Foreskin keratinocyte (primary cell): ENCODE measurements at places on chromosomes 1 and 21. TPM values are rescaled to one million over a fixed set of nuclear protein-coding genes. Genes with fewer than 3 reads are reported as not detected.
A peak's percentile ranks its signal among the peaks of the same experiment; 100 is the strongest.

SLC2A5 gene
- total RNA-seq = 0.11 and 0.14 TPM in 2 replicates

GRCh38 chr21:46634427-46634826 lies 1.0 kb upstream of the PRMT2 start:
- DNase-seq = no peak

DNA sequence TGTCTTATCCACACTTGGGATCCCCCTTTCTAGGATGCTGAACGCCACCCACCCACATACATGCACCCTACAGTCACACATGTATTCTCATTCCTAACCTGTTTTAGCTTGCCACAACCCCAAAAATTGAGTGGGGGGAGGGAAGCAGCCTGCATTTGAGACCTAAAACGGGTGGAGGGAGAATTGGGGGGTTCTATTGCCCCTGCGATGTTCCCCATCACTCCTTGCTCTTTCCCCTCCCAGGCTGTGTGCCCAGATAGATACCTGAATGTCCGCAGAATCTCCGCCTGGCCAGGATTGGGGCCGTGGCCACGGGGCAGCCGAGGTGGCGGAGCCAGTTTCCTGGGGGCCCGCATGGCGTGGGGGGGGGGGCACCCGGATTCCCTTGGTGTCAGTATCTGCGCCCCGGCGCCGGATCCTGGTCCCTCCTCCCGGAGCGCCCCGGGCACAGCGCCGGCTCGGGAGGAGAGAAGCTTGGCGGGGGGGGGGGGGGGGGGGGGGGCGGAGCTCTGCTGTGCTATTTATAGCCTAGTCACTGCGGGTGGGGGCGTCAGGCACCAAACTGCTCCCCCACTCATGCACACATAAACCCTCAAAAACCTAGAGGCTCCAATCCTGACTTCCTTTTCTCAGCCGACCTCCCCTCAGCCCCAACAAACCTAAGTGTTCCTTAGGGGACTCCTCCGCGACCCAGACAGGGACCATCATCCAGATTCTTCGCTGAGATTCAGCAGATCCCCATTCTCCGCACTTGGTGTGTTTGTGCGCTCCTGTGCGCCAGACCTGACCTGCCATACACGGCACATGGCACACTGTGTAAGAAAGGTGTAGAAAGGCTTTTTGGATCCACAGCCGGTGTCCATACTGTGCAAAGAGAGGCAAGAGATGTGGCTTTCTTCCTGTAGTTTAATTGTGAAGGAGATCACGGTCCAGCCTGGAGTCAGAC lies 1.9 kb downstream of the ANKRD34A start:
- no peak for DNase-seq

- no peak for DNase-seq
Measured at GRCh38 chr1:41328001-41328615, 33.1 kb upstream of the FOXO6 start.

DNA sequence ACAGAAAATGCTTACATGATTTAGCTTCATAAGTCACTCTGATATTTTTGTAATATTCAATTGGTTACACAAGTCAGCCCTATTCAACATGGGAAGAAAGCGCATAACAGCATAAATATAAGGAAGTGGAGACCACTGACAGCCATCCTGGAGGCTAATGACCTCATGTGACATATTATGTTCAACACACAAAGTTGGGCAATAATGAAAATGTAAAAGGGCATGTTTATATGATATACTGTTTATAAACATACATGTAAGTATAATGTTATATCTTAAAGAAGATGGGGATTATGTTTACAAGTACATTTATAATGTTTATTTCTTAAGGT lies 30.2 kb downstream of the EVI5 start:
- no peak for DNase-seq

RAB7B gene
- 18.6 and 18.7 TPM in 2 replicates for total RNA-seq

DNA sequence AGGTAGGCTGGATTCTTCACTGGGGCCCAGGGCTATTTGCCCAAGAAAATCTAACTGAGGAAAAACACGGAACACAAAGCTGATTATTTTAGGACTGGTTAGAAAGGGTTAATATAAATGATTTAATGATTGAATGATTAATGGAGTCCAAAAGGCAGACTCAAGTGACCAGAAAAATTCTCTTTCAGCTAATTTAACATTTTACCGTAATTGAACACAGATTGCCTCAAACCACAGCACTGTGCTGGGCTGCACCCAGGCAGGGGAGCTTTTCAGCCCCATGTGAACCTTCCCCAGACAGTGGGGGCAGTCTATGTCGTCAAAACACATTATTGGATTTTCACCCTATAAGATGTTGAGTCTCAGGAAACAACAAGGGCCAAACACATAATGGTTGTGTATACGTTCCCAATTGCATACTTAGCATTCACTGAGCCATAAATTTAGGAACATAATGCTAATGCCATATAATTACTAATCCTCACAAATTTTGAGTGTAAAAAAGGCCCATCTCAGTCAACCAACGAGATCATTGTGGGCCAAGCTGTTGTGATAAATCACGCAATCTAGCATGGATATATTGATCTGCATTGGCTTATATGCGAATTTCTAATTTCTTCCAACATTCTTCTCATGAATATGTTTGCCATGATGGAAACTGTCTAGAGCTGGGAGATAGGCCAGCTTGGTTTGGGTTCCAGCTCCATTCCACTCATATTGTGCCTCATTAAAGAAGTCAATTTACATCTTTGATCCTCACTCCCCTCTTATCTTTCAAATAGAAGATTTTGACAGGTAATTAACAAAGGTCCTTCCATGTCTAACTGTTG lies 27.7 kb downstream of the DSCAM start:
- no peak for DNase-seq

- no peak for DNase-seq
Measured at GRCh38 chr1:11842154-11843041, 5.2 kb downstream of the NPPA start.

LSS gene
- total RNA-seq = 152 and 172 TPM in 2 replicates

PDZK1 gene
- 0.14 and 0.20 TPM in 2 replicates for total RNA-seq

SYNJ1 gene
- 6.2 and 6.3 TPM in 2 replicates for total RNA-seq

GRCh38 chr1:77948841-77949424 lies 29.9 kb downstream of the FUBP1 start:
- peak; percentile 14 for DNase-seq

OR2T33 gene
- not detected in 2 replicates for total RNA-seq

- no peak for DNase-seq
Measured at GRCh38 chr1:27102707-27103468, 52.0 kb downstream of the SLC9A1 start.

LAMB3 gene
- 1,286 and 1,603 TPM in 2 replicates for total RNA-seq

DNA sequence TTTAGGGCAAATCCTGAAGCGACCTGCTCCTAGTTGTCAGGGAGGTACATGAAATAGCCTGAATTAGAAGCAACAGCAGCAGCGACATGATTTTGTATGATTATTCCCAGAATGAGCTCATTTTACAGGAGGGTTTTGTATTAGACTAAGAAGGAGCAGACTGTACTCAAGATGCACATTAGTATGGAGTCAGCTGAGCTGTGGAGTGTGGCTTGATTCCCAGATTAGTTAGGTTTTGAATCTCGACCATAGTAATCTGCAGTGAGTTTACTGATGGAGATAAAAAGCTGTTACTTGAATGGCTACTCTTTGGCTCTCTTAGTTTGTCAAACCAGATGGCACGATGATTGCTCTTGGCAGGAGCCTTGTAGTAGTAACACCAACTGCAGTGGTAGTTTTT lies 143.1 kb downstream of the PHTF1 start:
- no peak for DNase-seq

LRRC39 gene
- total RNA-seq = 0.11 TPM in 1 of 2 replicates, not detected in the other

FOXD3 gene
- total RNA-seq = not detected in 2 replicates

FMN2 gene
- not detected in 2 replicates for total RNA-seq

CASZ1 gene
- total RNA-seq = 4.7 and 6.8 TPM in 2 replicates

ESRRG gene
- total RNA-seq = 0.03 and 0.07 TPM in 2 replicates

DNA sequence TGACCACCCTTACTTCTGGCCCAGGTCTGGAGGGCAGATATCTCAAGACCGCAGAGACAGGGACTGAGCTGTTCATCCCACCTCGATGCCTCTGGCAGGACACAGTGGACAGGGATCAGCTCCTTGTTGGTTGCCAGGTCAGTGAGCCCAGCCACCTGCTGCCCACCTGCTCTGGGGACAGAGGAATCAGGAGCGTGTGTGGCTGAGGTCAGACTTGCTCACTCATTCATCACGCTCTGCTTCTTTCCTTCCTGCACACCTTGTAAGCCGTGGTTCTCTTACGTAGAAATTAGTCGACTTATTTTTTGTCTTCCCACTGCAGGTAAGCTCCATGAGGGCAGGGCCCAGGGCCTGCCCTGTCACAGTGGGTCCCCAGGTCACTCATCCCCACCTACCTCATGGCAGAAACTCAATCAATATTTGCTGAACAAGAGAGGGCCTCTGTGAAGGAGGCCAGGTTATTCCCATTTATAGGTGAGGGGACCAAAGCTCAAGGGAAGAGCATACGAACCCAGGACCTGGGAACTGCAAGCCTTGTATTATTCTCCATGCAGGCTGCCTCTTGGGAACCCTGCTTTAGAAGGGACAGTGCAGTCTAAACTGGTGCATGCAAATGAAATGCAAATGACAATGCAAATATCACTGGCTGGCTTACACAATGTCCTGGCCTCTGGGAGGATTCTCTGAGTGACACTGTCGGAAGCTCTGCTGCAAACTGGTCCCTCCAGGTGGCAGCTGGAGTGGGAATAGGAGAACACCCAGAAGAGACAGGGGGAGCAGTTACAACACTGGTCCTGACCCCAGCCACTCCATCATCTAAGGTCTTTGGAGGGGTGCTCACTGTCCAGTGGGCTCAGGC lies 58.4 kb upstream of the PAX7 start:
- no peak for DNase-seq

GRCh38 chr21:8993284-8993942 lies 1528.0 kb upstream of the TPTE start:
- no peak for DNase-seq

NPPA gene
- not detected in 2 replicates for total RNA-seq

IFI6 gene
- 797 and 1,066 TPM in 2 replicates for total RNA-seq

GRCh38 chr1:246482805-246483568 lies 24.1 kb downstream of the SMYD3 start:
- no peak for DNase-seq

PRDM16 gene
- 0.04 TPM in 1 of 2 replicates, not detected in the other for total RNA-seq

GRCh38 chr1:96721416-96722160 lies at the start of gene PTBP2:
TSS of gene PTBP2 (plus strand) at chr1:96721784. CDS start at chr1:96721865, 81 bp downstream.
- peak; percentile 55 for DNase-seq

WLS gene
- 70.4 and 71.0 TPM in 2 replicates for total RNA-seq

GRCh38 chr1:191993549-191993948 lies 164.7 kb upstream of the RGS18 start:
- DNase-seq = peak; percentile 2

- no peak for DNase-seq
Measured at GRCh38 chr1:228100822-228101613, 2.1 kb downstream of the C1orf35 start.

DNA sequence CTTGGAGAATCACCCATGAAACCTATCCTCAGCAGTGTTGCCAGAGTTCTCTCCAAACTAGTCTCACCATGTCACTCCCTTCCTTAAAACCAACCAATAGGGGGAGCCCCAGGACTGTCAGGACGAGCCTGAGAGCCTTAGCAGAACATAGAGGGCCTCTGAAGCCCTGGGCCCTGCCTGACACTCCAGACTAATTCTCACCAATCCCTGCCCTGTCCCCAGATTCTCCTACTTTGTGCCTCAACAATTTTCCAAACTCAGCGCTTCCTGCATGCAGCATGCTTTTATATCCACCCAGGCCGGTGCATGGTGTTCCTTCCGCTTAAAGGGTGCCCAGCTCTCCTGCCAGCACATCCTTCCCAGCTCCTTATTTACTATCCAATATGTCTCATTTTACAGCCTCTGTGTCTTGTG lies 42.7 kb downstream of the HSD3B1 start:
- no peak for DNase-seq

DNA sequence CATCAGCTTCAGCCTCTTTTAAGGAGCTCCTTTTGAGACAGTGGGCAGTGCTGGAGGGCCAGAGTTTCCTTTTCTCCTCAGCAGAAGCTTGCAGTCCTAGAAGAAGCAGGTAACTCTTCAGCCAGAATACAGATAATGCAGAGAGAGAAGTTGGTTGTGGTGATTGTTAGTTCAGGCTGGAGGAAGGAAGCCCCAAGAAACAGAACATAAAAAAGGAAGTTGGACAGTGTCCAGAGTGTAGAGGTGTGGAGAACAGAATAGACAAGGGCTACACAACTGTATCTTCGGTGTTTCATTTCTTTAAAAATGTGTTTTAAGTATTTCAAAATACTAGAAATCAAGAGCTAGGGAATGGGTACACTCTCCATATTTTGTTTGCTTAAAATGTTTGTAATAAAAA lies 6.4 kb upstream of the TACSTD2 start:
- DNase-seq = no peak

DNA sequence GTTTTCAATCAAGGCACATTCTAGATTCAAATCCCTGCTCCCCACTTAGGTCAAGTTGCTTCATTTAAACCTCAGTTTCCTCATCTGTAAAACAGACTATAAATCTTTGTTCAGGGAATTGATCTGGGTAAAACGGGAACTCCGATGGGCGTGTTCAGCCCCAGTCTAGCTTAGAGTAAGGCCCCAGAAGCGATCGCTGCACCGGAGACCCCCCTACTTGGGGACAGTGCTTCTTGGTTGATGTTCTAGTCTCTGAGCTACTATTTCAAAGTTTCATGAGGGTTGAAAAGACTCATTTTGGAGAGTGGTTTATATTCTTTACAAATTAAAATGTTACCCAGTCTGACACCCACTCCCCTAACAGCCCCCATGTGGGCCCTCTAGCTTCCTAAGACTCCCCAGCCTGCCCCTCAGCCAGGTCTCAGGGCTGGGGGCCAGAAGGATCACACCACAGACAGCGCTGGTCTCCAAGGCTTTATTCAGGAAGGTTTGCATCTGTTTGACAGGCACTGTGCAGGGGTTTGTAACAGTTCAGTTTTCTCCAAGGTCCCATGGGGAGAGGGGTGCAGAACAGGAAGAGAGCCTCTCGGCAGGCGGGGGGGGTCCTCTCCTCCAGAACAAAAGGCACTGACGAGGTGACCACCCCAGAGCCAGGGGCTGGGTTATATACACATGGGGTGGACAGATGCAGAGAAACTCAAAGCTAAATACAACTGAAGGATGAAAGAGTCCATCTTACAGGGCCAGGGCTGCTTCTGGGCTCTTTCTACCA lies 82.9 kb downstream of the STUM start:
- DNase-seq = no peak

IFI16 gene
- 97.6 and 100.0 TPM in 2 replicates for total RNA-seq

GRCh38 chr1:219534991-219535390 lies 77.9 kb downstream of the ZC3H11B start:
- no peak for DNase-seq

- no peak for DNase-seq
Measured at GRCh38 chr21:17930093-17930492, 110.9 kb upstream of the C21orf91 start.

DNA sequence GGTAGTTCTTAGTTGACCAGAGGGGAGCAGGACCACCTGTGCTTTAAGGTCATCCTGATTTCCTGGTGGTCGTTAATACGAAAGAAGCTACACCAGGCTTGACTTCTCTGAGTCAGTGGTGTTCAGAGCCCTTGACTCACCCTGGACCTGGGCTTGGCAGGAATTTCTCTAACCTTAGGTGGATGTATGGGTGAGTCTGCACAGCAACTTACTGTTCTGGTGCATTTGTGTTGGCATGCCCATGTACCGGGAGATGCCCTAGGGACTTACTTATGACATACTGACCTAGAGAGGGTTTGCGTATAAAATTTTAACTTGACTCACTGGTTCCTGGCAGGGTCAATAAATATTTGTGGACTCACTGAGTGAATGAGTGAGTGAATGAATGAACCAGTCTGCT lies 304.6 kb downstream of the DISC1 start:
- peak; percentile 89 for DNase-seq

GRCh38 chr1:93976711-93977597 lies 67.7 kb upstream of the GCLM start:
- no peak for DNase-seq

SPRR2F gene
- not detected in 2 replicates for total RNA-seq

GRCh38 chr1:165831146-165831545 lies 3.7 kb downstream of the UCK2 start:
- no peak for DNase-seq

GRCh38 chr1:111592389-111593361 lies 26.9 kb upstream of the RAP1A start:
- peak; percentile 96 for DNase-seq

TIAM1 gene
- 13.1 and 14.6 TPM in 2 replicates for total RNA-seq
